Type B pancreatic cell (in vitro differentiated cells): ENCODE measurements at places on chromosomes 5 and 9.
A peak's percentile ranks its signal among the peaks of the same experiment; 100 is the strongest.

DNA sequence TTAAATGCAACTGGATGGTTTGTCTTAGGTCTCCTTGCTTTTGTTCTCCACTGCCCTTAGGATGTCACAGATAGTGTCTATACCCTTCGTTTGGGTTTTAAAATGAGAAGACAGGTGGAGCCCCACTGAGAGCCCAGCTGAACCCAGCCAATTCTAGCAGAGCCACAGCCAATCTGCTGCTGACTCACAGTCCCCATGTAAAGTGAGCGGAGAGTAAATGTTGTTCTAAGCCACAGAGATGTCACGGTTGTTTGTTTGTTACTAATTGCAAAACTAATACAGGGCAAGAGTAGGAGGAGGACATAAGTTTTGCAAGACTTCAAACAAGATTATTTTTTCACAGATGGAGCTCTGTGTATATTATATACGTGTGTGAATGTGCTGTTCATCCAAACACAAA, 50.5 kb upstream of the AGXT2 start:
- no peak overlapping the region for H3K27ac ChIP-seq
- no peaks in the 10 kb centered on the region for H3K27me3 ChIP-seq
- DNase-seq = no peak
- H3K4me1 ChIP-seq = no peaks in the 10 kb centered on the region

DNA sequence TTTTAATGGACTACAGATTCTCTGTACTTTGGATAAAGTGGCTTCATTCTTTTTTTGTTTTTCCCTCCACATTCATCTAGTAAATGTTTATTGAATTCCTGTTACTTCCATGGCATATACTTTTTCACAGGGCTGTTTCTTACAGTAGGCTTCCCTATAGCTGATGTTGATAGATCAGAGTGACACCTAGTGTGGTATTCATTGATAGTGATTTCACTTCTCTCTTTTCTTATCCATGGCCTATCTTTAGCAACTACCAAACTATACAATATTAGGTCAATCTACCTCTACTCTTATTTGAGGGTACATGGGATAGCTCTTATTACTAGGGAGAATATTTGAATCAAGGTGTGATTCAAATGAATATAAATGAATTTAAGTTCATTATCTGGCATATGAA, 35.8 kb downstream of the FSD1L start:
- no peak overlapping the region for H3K4me3 ChIP-seq
- H3K27me3 ChIP-seq = no peaks in the 10 kb centered on the region
- H3K4me1 ChIP-seq = no peaks in the 10 kb centered on the region
- H3K27ac ChIP-seq = no peak overlapping the region
- no peak for DNase-seq
- H3K36me3 ChIP-seq = peaks cover 11% of the 10 kb centered on the region

DNA sequence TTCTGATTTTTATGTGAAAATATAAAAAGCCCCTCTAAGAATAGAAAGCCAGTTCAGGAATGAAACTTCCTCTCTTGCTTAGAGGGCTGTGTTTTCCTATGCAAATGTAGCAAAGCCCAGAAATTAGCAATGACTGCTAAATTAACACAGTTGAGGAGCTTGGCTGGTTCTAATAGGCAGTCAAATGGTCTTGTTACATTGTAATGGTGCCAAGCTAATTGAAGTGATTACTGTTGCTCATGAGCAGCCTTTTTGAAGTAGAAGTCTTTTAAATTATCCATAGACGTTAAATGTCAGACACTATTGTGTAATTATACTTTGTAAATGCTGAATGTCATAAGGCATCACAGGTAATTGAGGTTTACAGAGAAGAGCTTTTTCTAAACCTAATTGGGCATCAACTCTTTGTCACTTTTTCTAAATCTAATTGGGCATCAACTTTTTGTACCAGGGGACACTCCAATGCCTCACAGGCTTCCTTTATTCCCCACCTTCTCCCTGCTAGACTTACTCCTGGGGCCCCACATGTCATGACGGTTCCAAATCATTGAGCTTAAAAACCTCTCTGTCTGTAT, 229.1 kb downstream of the PSAT1 start:
- no peaks in the 10 kb centered on the region for H3K27me3 ChIP-seq
- no peak overlapping the region for H3K4me3 ChIP-seq
- H3K4me1 ChIP-seq = no peaks in the 10 kb centered on the region
- H3K27ac ChIP-seq = no peak overlapping the region

DNA sequence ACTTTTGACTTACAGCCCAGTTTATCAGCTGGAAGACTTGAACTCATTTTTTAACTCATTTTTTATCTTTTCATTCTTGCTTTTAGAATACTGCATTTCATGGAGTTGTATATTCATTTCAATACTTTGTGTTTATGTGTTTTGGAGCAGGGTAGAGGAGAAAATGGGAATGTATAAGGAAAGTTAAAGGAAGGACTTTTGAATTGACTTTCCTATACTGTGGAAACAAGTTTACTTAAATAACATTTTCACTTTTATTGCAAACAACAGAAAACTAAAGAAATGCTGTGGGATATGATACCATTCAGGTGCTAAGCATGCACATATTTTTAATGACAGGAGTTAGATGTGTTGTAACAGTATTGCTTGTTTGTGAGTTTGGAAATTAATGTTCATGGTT, 11.7 kb downstream of the NIPBL start:
- DNase-seq = no peak
- H3K4me3 ChIP-seq = no peak overlapping the region
- no peak overlapping the region for H3K27ac ChIP-seq
- peaks cover 19% of the 10 kb centered on the region for H3K36me3 ChIP-seq
- H3K27me3 ChIP-seq = no peaks in the 10 kb centered on the region
- H3K4me1 ChIP-seq = peaks cover 10% of the 10 kb centered on the region

DNA sequence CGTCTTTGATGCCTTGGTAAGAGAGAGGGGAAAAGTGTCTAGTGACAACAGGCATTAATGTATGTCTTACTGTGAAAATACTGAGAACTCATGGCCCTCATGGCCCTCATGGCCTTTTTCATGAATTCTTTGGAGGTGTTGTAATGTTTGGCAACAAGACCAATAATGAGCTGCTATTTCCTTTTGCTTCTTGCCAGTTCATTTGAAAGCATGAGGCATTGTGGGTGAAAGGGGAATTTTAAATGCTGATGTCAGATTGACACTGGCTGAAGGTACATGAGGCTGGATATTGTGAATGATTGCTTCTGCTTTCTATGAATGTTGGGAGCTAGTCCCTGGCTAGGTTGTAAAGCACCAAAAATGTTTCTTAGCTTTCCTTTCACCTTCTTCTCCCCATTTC, 79.2 kb downstream of the DOCK2 start:
- H3K4me3 ChIP-seq = no peak overlapping the region
- DNase-seq = no peak
- peaks cover 9% of the 10 kb centered on the region for H3K4me1 ChIP-seq

DNA sequence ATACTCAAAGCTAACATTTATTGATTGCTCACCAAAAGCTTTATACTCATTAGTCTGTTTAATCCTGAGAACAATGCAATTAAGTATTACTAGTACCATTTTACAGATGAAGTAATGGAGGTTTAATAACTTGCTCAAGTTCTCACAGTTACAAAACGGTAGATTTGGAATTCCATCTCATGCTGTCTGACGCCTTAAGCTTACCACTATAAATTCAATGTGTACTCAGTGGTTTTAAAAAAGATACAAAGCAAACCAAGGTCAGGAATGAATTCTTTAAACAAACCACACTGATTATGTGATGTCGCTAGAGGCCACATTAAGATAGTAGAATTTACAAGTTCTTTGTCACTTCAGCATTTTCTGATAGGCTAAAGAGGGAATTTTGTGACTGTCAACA, 1.2 kb upstream of the C5orf63 start:
- peak overlapping the region; percentile 91 for H3K4me3 ChIP-seq
- H3K36me3 ChIP-seq = no peaks in the 10 kb centered on the region
- DNase-seq = no peak
- peaks cover 12% of the 10 kb centered on the region for H3K4me1 ChIP-seq
- H3K27ac ChIP-seq = no peak overlapping the region

GRCh38 chr9:136773386-136774044, 9.2 kb upstream of the LCN15 start:
- H3K4me1 ChIP-seq = peaks cover 6% of the 10 kb centered on the region
- no peak overlapping the region for H3K27ac ChIP-seq

- no peaks in the 10 kb centered on the region for H3K36me3 ChIP-seq
- H3K4me1 ChIP-seq = peaks cover 21% of the 10 kb centered on the region
- no peak overlapping the region for H3K4me3 ChIP-seq
- H3K27me3 ChIP-seq = peaks cover 7% of the 10 kb centered on the region
- no peak overlapping the region for H3K27ac ChIP-seq
- no peak for DNase-seq
Measured at GRCh38 chr9:90441814-90442213, 200.8 kb downstream of the DIRAS2 start.

- no peaks in the 10 kb centered on the region for H3K27me3 ChIP-seq
- no peaks in the 10 kb centered on the region for H3K36me3 ChIP-seq
- no peaks in the 10 kb centered on the region for H3K4me1 ChIP-seq
Measured at GRCh38 chr5:79086116-79086515, 16.5 kb downstream of the BHMT2 start.

- peaks cover 14% of the 10 kb centered on the region for H3K36me3 ChIP-seq
- no peaks in the 10 kb centered on the region for H3K27me3 ChIP-seq
- no peak overlapping the region for H3K27ac ChIP-seq
Measured at GRCh38 chr5:172407241-172407691, 47.1 kb downstream of the SH3PXD2B start.

GRCh38 chr9:110742741-110743371, 74.3 kb downstream of the MUSK start:
- peak overlapping the region; percentile 43 for H3K27ac ChIP-seq
- H3K36me3 ChIP-seq = no peaks in the 10 kb centered on the region
- H3K4me3 ChIP-seq = no peak overlapping the region
- H3K27me3 ChIP-seq = no peaks in the 10 kb centered on the region
- H3K4me1 ChIP-seq = peaks cover 21% of the 10 kb centered on the region

- H3K4me1 ChIP-seq = peaks cover 10% of the 10 kb centered on the region
- no peak overlapping the region for H3K27ac ChIP-seq
- peaks cover 2% of the 10 kb centered on the region for H3K36me3 ChIP-seq
- no peaks in the 10 kb centered on the region for H3K27me3 ChIP-seq
Measured at GRCh38 chr9:642014-642413, 199.5 kb upstream of the DMRT1 start.

- DNase-seq = no peak
- no peaks in the 10 kb centered on the region for H3K36me3 ChIP-seq
- H3K4me1 ChIP-seq = peaks cover 5% of the 10 kb centered on the region
- no peak overlapping the region for H3K4me3 ChIP-seq
- no peak overlapping the region for H3K27ac ChIP-seq
Measured at GRCh38 chr9:137415451-137415850, 7.5 kb downstream of the EXD3 start.

GRCh38 chr5:111387361-111387760, 125.0 kb downstream of the STARD4 start:
- peaks cover 8% of the 10 kb centered on the region for H3K4me1 ChIP-seq
- DNase-seq = no peak
- no peaks in the 10 kb centered on the region for H3K36me3 ChIP-seq
- no peak overlapping the region for H3K27ac ChIP-seq
- no peaks in the 10 kb centered on the region for H3K27me3 ChIP-seq

- H3K4me3 ChIP-seq = no peak overlapping the region
- peaks cover 4% of the 10 kb centered on the region for H3K27me3 ChIP-seq
- no peaks in the 10 kb centered on the region for H3K4me1 ChIP-seq
- H3K36me3 ChIP-seq = no peaks in the 10 kb centered on the region
- no peak for DNase-seq
Measured at GRCh38 chr5:5037674-5038073, 102.5 kb upstream of the ADAMTS16 start.

- peaks cover 18% of the 10 kb centered on the region for H3K4me1 ChIP-seq
- no peaks in the 10 kb centered on the region for H3K36me3 ChIP-seq
Measured at GRCh38 chr9:129524582-129525270, 96.2 kb downstream of the C9orf50 start.

DNA sequence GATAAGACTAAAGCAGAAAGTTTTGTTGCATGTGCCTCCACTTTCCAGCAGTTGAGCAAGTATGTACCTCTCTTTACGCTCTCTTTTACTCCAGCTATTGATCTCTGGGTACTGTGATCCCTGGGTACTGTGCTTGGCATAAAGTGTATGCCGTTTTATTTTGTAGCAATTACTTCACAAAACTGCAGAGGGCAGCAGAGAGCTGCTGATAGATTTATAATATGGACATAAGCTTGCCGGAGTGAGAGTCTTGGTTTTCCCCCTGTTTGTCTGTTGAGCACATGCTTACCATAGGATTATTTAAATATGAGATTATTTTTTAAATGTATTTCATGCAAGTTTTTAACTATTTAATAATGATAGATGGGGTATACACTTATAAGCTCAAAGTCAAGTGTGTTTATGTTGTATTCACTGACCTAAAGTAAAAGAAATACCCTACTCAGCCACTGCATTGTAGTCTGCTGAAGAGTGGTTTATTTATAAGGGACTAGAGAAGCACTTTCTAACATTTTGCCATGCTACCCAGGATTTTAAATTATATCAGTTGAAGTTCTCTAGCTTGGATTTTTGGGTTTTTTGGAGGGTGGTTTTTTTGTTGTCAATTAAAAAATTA, 13.0 kb downstream of the TTC1 start:
- no peak for DNase-seq
- no peak overlapping the region for H3K4me3 ChIP-seq
- H3K27ac ChIP-seq = peak overlapping the region; percentile 11
- peaks cover 10% of the 10 kb centered on the region for H3K4me1 ChIP-seq
- H3K27me3 ChIP-seq = no peaks in the 10 kb centered on the region

DNA sequence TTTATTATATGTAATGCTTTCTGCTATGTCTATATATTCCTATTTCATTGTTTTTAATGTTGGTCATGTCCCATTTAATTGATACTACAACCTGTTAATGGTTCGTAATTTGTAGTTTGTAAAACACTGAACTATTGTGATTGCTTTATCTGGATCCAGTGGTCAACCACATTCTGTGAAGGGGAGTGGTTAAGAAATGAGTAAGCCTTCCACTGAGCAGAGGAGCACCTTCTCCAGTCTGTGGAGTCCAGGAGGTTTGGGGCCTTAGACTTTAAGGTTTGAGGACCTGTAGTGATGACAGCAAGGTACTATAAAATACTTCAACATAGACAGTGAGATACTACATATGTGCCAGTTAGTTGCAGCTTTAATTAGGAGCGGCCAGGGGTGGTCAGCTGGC, 67.7 kb upstream of the RAD23B start:
- H3K4me3 ChIP-seq = no peak overlapping the region
- no peak overlapping the region for H3K27ac ChIP-seq
- DNase-seq = no peak

DNA sequence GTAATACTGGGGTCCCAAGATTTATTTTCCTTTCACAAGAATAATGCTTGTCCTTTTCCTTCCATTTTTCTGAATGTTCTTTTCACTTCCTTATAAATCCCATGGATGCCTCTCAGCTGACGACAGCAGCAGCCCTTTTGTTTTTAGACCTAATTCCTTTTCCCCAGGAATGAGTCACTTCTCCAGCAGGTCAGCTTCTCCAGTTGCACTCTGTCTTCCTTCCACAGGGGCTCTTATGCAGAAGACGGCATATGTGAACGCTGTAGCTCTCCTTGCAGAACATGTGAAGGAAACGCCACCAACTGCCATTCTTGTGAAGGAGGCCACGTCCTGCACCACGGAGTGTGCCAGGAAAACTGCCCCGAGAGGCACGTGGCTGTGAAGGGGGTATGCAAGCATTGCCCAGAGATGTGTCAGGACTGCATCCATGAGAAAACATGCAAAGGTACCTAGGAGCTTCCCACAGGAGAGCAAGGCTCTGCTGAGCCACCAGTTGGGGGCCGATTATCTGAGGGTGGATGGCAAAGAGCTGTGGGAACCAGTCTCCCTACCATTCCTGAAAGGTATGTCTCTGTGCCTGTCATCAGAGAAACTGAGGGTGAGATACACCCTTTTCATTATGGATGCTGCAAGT, 72.9 kb downstream of the RFK start:
- DNase-seq = no peak
- no peak overlapping the region for H3K4me3 ChIP-seq
- no peaks in the 10 kb centered on the region for H3K36me3 ChIP-seq
- H3K27me3 ChIP-seq = no peaks in the 10 kb centered on the region
